ENCODE measurements at places on chromosomes 3 and 15.

DNA sequence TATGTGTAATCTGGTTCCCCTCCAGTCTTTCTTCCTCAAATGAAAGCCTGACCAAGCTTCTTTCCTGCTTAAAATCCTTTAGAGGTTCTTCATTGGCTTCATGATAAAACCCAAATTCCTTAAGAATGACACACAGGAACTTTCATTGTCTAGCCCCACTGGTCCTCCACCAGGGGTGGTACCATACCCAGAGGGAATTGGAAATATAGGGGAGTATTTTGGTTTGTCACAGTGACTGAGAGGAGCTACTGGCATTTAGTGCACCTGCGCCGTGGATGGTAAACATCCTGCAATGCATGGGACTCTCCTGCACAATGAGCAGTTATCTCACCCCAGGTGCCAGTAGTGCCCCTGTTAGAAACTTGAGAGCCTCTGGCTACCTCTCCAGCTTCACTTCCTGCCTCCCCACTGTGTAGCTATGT is 10.8 kb downstream of the ZWILCH start:
- no peak for DNase-seq

DNA sequence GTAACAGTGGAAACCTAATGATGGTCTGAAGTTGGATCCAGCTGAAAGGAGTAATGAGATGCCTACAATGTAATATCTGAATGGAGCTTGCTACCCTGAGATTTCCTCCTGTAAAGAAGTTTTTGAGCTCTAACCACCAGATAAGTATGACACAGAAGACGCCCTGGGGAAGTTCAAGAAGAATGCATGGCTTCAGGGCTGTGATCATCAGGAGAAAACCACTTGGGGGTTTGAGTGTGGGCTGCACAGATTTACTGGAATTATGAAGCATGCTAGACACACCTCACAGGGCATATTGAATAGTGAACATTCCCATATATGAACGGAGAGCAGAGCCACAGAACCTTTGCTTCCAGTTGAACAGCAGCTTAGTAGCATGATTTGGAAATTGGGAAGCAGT is 10.6 kb upstream of the CCDC80 start:
- DNase-seq: no peak

DNA sequence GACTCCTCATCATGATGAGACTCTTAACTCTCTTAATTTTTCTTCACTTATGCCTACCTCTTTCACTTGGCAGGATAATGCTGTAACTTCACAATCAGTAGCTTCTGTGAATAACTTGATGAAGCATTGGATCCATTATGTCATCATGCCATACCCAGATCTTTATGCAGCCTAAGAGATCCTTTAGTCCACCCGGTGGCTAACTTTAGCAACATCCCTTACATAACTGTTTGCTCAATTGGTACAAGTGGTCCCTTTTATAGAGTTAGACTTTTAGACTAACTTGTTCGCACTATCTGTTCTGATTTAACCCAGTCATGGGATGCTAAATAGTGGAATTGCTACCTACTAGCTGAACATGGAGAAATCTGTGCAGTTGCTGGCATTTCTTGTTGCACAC is 184.5 kb downstream of the USP13 start:
- DNase-seq: no peak

DNA sequence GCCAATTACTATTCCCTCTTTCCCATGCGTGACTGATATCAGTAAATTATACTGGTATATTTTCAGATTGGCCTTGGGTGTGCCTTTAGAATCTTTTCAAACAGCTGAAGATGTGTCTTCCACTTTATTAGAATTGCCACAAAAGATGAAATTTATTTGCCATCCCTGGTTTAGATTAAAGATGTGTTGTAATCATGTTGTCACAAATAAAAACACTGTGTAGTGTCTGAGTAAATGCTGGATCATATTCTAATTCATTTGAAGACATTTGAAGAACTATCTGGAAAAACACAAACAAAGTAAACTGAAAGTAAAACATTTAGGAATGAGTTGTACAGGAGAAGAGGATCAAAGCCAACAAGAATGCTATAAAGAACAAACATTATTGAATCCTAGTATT is 339.7 kb upstream of the COL8A1 start:
- no peak for DNase-seq

- no peak for DNase-seq
Observed at GRCh38 chr3:153889905-153890334, 231.3 kb upstream of the ARHGEF26 start.

GRCh38 chr15:58398071-58398470 is 33.7 kb upstream of the LIPC start:
- DNase-seq: no peak

GRCh38 chr3:38980938-38981337 is 70.8 kb downstream of the SCN11A start:
- DNase-seq: no peak

- DNase-seq: no peak
Observed at GRCh38 chr15:70762469-70763119, 764 bp downstream of the UACA start.

- DNase-seq: no peak
Observed at GRCh38 chr3:8493744-8494143, 7.9 kb upstream of the LMCD1 start.

GRCh38 chr3:112781599-112781998 is 65.1 kb downstream of the CD200R1L start:
- no peak for DNase-seq

GRCh38 chr3:116148881-116149851 is 296.1 kb downstream of the LSAMP start:
- DNase-seq: no peak

- DNase-seq: no peak
Observed at GRCh38 chr3:48518069-48518468, 14.1 kb upstream of the SHISA5 start.

- no peak for DNase-seq
Observed at GRCh38 chr3:8324747-8325146, 176.9 kb upstream of the LMCD1 start.

DNA sequence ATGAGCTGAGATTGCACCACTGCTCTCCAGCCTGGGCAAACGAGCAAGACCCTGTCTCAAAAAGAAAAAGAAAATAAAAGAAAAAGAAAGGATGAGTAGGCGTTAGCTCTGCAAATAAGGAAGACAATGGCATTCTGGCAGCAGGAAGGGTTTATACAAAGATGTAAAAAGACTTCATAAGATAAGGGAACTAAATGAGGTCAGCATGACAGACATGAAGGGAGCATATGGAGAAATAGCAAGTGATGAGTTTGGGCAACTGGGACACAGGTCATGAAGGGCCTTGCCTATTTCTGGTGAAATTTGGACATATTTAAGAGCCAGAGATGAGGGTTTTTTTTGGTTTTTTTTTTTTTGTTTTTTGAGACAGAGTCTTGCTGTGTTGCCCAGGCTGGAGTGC is 24.5 kb downstream of the TMEM266 start:
- no peak for DNase-seq

DNA sequence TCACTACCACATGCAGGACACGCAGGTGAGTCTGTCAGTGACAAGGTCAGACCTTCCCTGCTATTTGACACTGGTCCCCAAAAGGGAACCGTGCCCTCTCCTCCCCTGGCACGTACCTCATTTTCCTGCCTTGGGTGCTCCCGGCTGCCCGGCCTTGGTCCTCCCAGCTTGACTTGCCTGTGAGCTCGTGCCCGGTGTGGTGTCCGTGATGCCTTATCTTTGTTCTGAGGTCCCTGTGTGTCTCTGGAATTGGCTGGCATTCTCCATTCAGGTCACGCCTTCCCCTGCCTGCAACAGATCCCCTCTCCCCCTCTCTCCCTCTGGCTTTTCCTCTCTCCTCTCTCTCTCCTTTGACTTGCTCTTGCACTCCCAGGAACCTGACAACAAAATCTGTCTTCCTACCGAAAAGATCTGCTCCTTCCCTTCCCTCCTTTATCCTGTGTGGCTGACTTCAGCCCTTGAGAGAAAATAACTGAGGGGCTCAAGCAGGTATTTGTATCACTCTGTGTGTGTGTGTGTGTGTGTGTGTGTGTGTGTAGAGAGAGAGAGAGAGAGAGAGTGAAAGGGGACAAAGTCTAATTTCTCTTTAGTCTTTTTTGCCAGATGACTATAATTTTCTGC is at the start of gene MASP1:
Gene MASP1, minus strand, starts transcription at position 226 of the 621 bp plus-strand sequence. Its CDS starts 105 bp downstream, at position 121.
- no peak for DNase-seq

GRCh38 chr3:47874913-47875312 is 72.0 kb downstream of the DHX30 start:
- no peak for DNase-seq

GRCh38 chr3:16064642-16065414 is 109.7 kb upstream of the GALNT15 start:
- DNase-seq: no peak

GRCh38 chr3:190585805-190586630 is 72.1 kb downstream of the IL1RAP start:
- DNase-seq: no peak

DNA sequence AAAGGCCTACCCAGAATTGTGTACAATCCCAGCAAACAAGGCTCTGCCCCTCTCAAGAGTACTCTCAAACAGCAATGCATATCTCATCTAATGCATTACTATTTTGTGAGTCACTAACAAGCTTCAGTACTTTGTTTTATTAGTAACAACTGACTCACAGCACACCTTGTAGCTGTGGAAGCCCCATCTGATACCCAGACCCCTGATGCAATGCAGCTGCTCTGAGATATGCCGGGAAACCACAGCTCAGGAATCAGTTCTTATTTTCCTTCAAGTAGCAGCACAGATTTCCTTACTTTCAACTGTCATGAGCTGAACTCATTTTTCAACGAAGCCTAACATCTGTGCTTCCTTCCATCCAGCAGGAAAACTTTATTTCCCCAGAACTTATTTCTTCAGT is 37.8 kb downstream of the CCNL1 start:
- DNase-seq: no peak

DNA sequence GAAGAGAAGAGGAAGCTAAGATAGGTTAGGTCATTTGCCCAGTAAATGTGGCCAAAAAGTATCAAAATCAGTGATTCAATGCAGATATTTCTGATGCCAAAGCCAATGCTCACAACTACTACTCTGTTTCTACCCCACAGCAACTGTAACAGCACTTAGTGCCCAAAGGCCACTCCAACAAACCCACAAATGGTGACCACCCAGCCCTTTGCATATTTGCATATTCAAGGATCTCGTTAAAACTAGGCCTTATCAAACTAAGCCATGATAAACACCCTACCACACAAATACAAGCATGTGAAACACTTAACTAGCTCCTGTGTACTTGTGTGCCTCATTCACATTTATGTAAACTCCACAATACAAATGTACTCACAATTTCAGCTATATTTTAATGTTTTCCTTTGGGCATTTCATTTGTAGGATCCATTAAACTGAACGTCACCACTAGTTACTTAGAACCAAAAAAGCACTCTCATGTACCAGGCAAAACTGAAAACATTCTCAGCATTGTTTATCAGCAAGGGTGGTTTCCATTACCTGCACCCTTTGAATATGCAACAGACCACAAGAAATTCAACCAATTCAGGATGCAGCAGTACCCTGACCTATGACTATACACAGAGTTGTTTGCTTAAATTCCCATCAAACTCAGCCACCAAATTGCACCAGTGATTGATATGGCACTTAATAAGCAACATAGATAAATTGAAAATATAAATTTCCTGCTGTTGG is 111.2 kb upstream of the STT3B start:
- DNase-seq: no peak

DNA sequence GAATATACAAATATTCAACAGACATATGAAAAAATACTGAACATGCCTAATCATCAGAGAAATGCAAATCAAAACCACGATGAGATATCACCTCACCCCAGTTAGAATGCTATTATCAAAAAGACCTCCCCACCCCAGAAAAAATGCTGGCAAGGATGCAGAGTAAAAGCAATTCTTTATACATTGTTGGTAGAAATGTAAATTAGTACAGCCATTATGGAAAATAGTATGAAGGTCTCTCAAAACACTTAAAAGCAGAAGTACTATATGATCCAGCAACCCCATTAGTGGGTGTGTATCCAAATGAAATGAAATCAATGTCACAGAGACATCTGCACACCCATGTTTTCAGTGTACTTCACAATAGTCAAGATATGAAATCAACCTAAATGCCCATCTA is 308.7 kb downstream of the CHST2 start:
- DNase-seq: no peak

- DNase-seq: no peak
Observed at GRCh38 chr3:190092250-190092649, 28.4 kb downstream of the P3H2 start.

DNA sequence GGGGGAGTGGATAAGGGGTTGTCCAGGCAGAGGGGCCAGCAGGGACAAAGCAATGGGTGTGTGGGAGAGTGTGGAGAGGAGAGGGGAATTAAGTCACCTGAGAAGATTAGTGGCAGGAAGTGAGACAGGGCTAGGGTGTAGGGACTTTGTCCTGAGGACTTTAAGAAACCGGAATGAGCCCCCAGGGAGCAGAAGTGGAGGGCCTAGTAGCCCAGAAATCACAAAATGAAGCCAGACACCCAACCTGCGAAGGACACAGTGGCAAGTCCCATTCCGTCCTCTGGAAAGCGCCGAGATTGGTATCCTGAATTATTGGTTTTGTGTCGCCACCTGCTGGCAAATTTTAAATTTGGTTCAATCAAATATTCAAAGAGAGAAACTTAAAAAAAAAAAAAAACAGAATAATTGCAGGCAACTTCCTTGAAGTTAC is 78.0 kb upstream of the SLC25A36 start:
- no peak for DNase-seq

DNA sequence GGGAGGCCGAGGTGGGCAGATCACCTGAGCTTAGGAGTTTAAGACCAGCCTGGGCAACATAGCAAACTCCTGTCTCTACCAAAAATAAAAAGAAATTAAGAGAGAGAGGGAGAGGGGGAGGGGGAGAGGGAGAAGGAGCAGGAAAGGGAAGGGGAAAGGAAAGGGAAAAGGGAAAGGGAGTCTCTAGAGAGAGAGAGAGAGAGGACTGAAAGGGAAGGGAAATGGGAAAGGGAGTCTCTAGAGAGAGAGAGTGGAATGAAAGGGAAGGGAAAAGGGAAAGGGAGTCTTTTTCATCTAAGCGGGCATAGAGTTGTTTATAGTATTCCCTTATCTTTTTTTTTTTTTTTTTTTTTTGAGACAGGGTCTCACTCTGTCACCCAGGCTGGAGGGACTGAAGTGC is 148.1 kb downstream of the NEO1 start:
- no peak for DNase-seq

GRCh38 chr3:30659270-30660130 is 53.1 kb downstream of the TGFBR2 start:
- DNase-seq: no peak

DNA sequence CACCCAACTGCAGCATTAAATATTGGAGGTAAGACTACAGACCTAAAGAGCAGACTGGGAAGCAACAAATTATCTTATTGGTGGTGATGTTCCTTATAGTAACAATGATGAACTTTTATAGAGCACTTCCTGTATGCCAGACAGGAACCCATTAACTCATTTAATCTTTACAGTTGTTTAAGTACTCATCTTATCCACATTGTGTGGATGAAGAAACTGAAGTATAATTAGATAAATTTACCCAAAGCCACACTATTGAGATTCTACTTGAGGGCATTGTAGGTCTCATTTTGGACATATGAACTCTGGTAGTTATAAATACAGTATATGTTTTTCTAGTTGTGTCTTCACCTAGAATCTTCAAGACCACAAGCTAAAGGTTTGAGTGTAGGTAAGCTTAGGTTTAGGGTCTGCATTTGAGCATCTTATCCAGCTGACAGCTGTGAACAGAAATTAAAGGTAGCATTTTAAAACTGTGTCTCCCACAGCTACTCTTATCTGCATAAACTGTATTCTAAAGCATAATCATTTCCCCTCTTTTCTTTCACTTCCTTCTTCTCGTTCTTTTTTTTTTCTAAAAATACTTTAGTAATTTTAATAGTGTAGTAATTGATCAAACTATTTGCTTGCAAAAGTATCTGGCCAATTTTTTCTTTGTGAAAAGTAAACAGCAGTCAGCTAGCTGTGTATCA is 138.2 kb downstream of the UBE2E2 start:
- no peak for DNase-seq

GRCh38 chr15:73560501-73561117 is 72.6 kb downstream of the NPTN start:
- DNase-seq: no peak
